ENCODE measurements at places on chromosomes 3 and 15.
A peak's percentile ranks its signal among the peaks of the same experiment; 100 is the strongest.

GRCh38 chr3:46811615-46812236, 51.5 kb downstream of the MYL3 start:
- peak; percentile 77 for DNase-seq

DNA sequence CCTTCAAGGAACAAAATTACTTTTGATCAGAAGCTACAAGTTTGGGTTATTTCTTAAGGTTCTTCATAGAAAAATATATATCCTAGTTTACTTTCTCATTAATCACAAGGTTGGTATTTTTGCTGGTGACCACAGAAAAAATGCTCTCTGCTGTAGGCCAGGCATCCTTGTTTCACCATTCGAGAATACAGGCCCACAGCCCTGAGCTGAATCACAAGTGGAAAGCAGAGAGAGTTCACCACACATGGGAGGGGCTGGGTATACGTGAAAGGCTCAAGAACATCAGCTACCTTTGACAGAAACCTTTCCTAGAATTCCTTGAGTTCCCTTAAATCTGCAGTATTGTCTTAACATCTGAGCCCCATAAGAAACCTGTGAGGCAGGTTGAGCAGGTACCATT, 23.2 kb downstream of the CPEB1 start:
- no peak for DNase-seq

- peak; percentile 26 for DNase-seq
These were observed 261.5 kb upstream of the LRTM1 start for GRCh38 chr3:55189359-55189801.

- DNase-seq = no peak
These were observed 6.5 kb upstream of the CORO2B start for GRCh38 chr15:68572309-68572708.

DNA sequence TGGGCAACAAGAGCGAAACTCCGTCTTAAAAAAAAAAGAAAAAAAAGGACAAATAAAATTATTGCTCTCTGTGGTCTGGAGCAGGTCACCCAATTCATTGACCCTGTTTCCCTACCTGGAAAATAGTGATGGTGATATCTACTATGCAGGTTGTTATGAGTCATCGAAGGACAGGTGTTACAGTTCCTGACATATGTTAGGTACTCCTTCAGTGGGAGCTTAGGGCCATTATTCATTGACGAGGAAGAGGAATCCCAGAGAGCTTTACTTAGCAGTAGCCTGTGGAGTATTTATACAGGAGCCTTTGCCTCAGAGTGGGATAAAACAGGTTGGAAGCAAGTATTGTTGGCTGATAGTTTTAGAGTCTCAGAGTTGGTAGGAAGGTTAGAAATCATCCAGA, 74.5 kb downstream of the SLC7A14 start:
- no peak for DNase-seq

- DNase-seq = no peak
These were observed 106.2 kb upstream of the MCTP2 start for GRCh38 chr15:94125156-94125555.

GRCh38 chr3:173891272-173892100, 493.9 kb downstream of the NLGN1 start:
- DNase-seq = no peak

DNA sequence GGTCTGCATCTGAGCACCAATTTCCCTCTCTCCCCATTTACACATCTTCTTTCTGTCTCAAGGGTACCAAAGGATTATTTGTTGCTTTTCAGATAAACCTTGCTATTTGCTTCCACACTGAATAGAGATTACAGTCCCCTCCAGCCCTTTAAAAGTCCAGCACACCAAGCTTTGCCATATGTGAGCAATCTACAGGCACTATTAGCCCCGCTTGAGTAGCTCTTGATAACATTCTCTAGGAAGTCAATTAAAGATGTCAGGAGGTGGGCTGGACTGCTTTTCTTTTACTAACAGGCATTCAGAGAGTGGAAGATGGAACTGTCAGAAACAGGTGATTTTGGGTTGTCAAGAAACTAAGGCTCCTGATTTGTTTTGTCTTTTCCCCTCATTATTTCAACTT, 417.0 kb downstream of the ROBO2 start:
- DNase-seq = no peak

GRCh38 chr3:48278884-48279559, 38.1 kb downstream of the ZNF589 start:
- DNase-seq = peak; percentile 31

GRCh38 chr15:73318463-73319351, 50.1 kb downstream of the HCN4 start:
- peak; percentile 75 for DNase-seq

DNA sequence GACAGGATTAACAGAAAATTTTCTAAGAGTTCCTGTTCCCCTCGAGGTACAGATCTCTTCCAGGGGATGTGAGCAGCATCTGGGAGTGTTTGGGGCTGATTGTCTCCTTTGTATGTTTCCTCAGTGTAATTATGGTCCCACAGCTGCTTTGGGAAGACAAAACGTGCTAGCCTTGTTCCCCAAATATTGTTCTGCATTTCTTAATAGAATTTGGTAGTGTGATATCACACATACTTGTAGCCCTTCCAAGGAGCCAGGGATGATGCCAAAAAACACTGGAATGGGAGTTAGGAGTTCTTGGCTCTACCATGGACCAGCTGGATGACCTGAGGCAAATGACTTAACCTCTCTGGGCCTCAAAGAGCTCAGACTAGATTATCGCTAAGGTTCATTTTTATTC, 19.0 kb upstream of the AGBL1 start:
- no peak for DNase-seq

DNA sequence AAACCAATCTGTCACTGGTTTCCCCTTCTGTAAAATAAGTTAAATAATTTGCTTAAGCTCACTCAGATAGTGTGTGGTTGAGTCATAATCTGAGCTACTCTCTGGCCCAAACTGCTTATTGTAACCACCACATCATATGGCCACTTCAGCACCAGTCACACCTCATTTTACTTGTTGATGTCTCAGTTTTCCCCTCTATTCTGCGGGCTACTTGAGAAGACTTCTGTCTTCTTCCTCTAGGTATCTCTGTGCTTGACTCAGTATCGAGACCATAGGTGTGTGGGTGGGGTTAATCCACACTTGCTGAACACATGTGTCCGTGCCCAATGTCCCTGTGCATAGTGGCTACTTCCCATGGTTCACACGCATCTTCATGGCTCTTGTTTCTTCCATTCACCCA, 32.9 kb downstream of the CRYGS start:
- no peak for DNase-seq

GRCh38 chr3:189699885-189700284, 68.7 kb downstream of the TP63 start:
- DNase-seq = no peak
